CD4-positive, alpha-beta T cell (primary cell): ENCODE measurements at places on chromosomes 7 and 10. TPM values are rescaled to one million over a fixed set of nuclear protein-coding genes. Genes with fewer than 3 reads are reported as not detected.

DNA sequence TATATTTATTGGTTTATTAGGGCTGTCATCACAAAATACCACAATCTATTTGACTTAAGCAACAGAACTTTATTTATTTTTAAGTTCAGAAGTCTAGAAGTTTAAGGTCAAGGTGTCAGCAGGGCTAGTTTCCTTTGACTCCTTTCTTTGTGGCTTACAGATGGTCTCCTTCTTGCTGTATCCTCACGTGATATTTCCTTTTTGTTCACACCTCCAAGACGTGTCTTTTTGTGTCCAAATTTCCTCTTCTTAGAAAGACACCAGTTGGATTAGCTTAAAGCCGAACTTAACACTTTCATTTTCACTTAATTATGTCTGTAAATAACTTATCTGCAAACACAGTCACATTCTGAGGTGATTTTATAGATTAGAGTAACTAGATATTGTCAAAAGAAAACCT lies 631.4 kb upstream of the POT1 start:
- no peaks in the 10 kb centered on the region for H3K4me1 ChIP-seq
- H3K27me3 ChIP-seq = no peaks in the 10 kb centered on the region
- no peak overlapping the region for H3K27ac ChIP-seq

GRCh38 chr7:47453093-47454061 lies 128.5 kb downstream of the TNS3 start:
- H3K4me1 ChIP-seq = no peaks in the 10 kb centered on the region
- no peaks in the 10 kb centered on the region for H3K36me3 ChIP-seq

GRCh38 chr10:52539463-52539862 lies 225.4 kb downstream of the DKK1 start:
- H3K36me3 ChIP-seq = no peaks in the 10 kb centered on the region
- H3K27ac ChIP-seq = no peak overlapping the region
- DNase-seq = no peak

DNA sequence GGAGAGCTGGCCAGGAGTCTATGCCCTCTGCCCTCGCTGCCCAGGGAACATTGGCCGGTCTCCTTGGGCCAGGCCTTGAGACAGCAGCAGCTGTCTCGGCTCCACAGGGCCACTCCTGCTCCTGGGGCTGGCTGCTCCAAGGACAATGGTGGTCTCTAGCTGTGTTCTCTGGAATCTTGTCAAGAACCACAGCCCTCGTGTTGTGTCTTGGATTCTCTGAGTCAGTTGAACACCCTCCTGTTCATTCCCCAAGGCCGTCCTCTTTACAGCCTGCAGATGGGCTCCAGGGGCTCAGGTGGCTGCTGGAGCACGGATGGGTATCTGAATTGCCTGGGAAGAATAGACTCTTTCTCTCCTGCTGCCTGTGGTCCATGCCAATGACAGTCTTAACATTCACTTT lies 511.1 kb downstream of the GLRX3 start:
- no peaks in the 10 kb centered on the region for H3K4me1 ChIP-seq
- H3K27ac ChIP-seq = no peak overlapping the region
- H3K36me3 ChIP-seq = no peaks in the 10 kb centered on the region
- no peak overlapping the region for H3K4me3 ChIP-seq
- DNase-seq = no peak

DNA sequence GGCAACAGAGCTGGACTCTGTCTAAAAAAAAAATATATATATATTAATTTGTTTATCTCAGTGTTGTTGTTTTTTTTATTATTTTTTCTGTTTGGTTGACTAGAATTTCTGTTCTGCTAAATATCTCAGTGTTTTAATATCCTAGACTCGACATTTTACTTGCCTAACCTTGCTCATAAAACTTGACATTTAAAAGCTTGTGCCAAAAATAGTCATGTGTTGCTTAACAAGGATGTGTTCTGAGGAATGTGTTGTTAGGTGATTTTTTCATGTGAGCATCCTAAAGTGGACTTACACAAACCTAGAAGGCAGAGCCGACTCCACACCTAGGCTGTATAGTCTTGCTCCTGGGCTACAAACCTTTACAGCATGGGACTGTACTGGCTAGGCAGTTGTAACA lies 23.1 kb downstream of the NRBF2 start:
- H3K4me3 ChIP-seq = no peak overlapping the region
- no peaks in the 10 kb centered on the region for H3K4me1 ChIP-seq
- H3K27ac ChIP-seq = no peak overlapping the region
- peaks cover 30% of the 10 kb centered on the region for H3K36me3 ChIP-seq
- no peaks in the 10 kb centered on the region for H3K27me3 ChIP-seq
- no peak for DNase-seq

GRCh38 chr7:83053965-83054364 lies 108.7 kb downstream of the PCLO start:
- DNase-seq = no peak
- no peaks in the 10 kb centered on the region for H3K27me3 ChIP-seq
- H3K4me3 ChIP-seq = no peak overlapping the region
- no peak overlapping the region for H3K27ac ChIP-seq

GRCh38 chr10:59373071-59373470 lies 10.7 kb upstream of the FAM13C start:
- H3K4me1 ChIP-seq = no peaks in the 10 kb centered on the region
- DNase-seq = no peak
- no peaks in the 10 kb centered on the region for H3K27me3 ChIP-seq
- no peak overlapping the region for H3K4me3 ChIP-seq

The POLR2J3 gene
- total RNA-seq = 82.5 TPM

GRCh38 chr10:133370030-133370786 lies 2.9 kb downstream of the ECHS1 start:
- H3K4me3 ChIP-seq = no peak overlapping the region
- H3K4me1 ChIP-seq = peaks cover 16% of the 10 kb centered on the region
- DNase-seq = no peak
- H3K27ac ChIP-seq = no peak overlapping the region
- H3K27me3 ChIP-seq = no peaks in the 10 kb centered on the region

- H3K27ac ChIP-seq = no peak overlapping the region
- no peaks in the 10 kb centered on the region for H3K4me1 ChIP-seq
- no peaks in the 10 kb centered on the region for H3K27me3 ChIP-seq
- H3K4me3 ChIP-seq = no peak overlapping the region
These were observed 231.8 kb downstream of the WDR11 start for GRCh38 chr10:121082984-121083383.

DNA sequence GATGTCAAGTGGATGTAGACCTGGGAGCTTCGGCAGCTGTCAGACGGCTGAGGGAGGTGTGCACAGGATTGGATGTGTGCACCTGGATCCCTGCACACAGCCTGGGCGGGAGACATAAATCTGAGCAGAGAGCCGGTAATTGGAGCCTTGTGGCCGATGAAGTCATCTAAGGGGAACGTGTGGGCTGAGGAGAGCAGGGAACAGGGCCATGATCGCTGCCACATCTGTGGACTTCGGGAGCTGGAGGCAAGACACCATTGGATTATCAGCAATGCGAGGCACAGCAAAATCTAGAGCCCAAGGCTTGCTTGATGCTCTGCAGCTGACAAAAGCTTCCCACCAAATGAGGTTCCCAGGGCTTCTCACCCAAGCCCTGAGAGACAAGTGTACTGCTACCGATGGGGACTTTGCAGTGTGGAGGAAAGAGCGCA lies 147.7 kb downstream of the PTPN20 start:
- no peaks in the 10 kb centered on the region for H3K27me3 ChIP-seq
- no peaks in the 10 kb centered on the region for H3K36me3 ChIP-seq

DNA sequence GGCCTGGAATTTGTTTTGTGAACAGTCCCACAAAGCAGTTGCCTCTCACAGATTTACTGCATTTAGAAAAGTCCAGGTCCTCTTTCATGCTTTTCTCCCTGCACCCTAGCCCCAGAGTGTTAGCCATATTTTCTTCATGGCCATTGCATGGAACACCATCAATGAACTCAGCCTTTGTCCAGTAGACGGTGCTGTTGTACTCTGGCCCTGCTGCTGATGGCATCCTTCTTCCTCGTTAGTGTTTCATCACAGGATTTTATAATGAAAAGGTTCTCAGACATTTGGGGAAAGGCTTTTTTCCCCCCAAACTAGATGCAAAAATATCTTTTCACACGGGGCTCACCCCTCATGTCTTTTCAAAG lies 93.0 kb upstream of the SLC25A13 start:
- no peaks in the 10 kb centered on the region for H3K4me1 ChIP-seq
- peak; percentile 62 for DNase-seq
- H3K4me3 ChIP-seq = no peak overlapping the region
- no peaks in the 10 kb centered on the region for H3K27me3 ChIP-seq
- H3K27ac ChIP-seq = no peak overlapping the region

- H3K4me1 ChIP-seq = peaks cover 31% of the 10 kb centered on the region
- H3K36me3 ChIP-seq = no peaks in the 10 kb centered on the region
- no peaks in the 10 kb centered on the region for H3K27me3 ChIP-seq
- no peak for DNase-seq
- no peak overlapping the region for H3K4me3 ChIP-seq
These were observed 2.6 kb upstream of the RFC2 start for GRCh38 chr7:74256491-74257408.

GRCh38 chr7:26616235-26616634 lies 248.2 kb downstream of the SKAP2 start:
- DNase-seq = no peak
- H3K4me3 ChIP-seq = no peak overlapping the region

DNA sequence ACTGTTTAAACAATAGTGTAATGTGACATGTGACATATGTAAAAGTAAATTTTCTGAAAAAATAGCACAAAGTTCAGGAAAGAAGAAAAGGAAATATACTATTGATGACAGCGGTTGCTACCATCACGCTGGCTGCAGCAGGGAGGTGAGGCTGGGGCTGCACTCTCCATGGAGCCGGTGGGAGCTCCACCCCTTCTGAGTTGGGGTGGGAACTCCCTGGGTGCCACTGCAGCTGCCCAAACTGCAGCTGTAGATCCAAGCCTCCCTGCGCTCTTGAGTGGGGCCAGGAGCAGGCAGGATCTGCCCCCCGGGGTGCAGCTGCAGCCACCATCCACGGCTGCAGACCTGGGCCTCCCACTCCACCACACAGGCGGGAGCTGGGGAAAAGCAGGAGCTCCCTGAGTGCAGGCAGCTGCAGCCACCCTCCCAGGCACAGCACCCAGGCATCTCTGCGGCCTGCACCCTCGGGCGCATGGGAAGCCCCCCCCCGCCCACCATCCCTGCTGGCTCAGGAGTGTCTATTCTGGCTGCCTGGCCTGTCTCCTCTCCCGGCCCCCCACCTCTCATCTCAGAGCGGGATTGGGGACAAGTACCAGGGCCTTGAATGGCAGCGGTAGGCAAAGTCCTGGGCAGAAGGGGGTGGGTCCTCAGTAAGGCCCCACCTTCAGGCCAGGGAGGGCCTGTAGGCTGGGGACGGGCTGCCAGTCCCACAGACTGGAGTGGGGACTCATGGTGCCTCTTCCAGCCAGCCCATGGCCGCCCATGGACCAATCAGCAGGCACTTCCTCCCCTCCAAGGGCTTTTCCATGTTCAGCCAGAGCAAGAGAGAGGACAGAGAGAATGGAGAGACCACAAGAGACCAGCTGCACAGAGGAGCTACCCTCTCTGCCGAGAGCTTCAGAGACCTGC lies 50.1 kb downstream of the TNS3 start:
- no peak for DNase-seq
- H3K27me3 ChIP-seq = no peaks in the 10 kb centered on the region
- H3K36me3 ChIP-seq = no peaks in the 10 kb centered on the region
- no peak overlapping the region for H3K4me3 ChIP-seq
- H3K27ac ChIP-seq = no peak overlapping the region
- H3K4me1 ChIP-seq = no peaks in the 10 kb centered on the region

DNA sequence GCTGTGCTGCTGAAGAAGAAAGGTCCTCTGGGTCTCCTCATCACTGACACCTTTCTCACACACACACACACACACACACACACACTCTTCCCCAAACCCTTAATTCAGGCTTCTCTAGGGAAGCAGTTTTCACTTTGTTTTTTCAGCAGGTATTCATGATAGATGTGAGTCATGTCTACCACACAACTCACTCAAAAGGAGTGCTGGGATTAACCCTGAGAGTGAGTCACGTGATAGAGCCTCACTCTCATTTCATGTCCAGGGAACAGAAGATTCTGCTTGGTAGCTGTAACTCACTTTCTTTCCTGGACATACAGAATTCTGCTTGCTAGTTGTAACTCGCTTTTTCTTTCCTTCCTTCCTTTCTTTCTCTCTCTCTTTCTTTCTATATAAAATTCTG lies 45.4 kb downstream of the VIM start:
- no peak overlapping the region for H3K27ac ChIP-seq
- H3K4me3 ChIP-seq = no peak overlapping the region
- H3K27me3 ChIP-seq = peaks cover 2% of the 10 kb centered on the region
- no peak for DNase-seq

DNA sequence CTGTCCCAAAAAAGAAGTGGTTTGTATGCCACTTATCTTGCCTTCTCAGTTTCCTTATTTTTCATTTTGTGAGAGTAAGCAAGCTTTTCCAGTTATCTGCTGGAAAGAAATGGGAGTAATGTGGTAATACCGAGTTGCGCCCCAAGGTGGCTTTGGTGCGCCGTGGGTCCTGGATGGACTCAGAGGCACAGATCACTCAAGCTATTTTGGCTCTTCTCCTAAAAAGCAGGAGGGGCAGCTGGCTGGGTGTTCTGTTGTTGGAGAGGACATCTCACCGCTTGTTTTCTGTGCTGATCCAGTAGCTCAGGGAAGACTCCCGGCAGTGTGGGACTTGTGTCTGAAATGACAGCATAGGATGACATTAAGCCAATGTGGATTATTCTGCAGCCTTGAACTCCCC lies 16.4 kb downstream of the PRKRIP1 start:
- no peaks in the 10 kb centered on the region for H3K27me3 ChIP-seq
- H3K4me1 ChIP-seq = peaks cover 39% of the 10 kb centered on the region
- DNase-seq = peak; percentile 29
- H3K4me3 ChIP-seq = no peak overlapping the region
- H3K36me3 ChIP-seq = peaks cover 30% of the 10 kb centered on the region

DNA sequence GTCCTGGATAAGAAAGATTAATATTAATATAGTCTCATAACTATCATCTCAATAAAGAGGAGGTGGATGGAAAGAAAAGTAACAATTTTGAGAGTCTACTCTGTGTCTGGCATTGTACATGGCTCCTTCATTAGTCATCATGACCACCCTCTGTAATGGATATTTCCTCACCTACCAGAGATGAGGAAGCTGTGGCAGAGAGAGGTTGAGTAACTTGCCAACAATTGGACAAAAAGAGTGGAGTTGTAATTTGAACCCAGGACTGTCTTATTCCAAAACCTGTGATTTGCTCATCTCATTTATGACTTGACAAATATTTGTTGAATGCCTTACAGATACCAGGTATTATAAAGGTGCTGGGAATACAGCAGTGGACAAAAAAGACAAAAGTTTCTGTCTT lies 2.1 kb upstream of the IDE start:
- H3K27ac ChIP-seq = no peak overlapping the region
- no peaks in the 10 kb centered on the region for H3K27me3 ChIP-seq
- H3K4me1 ChIP-seq = peaks cover 19% of the 10 kb centered on the region
- H3K36me3 ChIP-seq = no peaks in the 10 kb centered on the region

GRCh38 chr7:1607001-1607400 lies 37.2 kb upstream of the PSMG3 start:
- no peak for DNase-seq
- H3K27ac ChIP-seq = no peak overlapping the region
- no peaks in the 10 kb centered on the region for H3K27me3 ChIP-seq
- H3K4me1 ChIP-seq = no peaks in the 10 kb centered on the region

The SLC35G1 gene
- 2.9 TPM for total RNA-seq

The BTBD16 gene
- total RNA-seq = not detected
